Peyer's patch (tissue), 4 donors: ENCODE measurements at places on chromosomes 2 and 18. TPM values are rescaled to one million over a fixed set of nuclear protein-coding genes. Genes with fewer than 3 reads are reported as not detected.

- no peak overlapping the region for H3K27ac ChIP-seq
- no peak overlapping the region for H3K4me3 ChIP-seq
- no peaks in the 10 kb centered on the region for H3K4me1 ChIP-seq
- no peaks in the 10 kb centered on the region for H3K27me3 ChIP-seq
Measured at GRCh38 chr2:238667008-238667407, 180.9 kb upstream of the TWIST2 start.

GRCh38 chr18:41038071-41038470, 917.0 kb upstream of the PIK3C3 start:
- no peak overlapping the region for H3K4me3 ChIP-seq
- H3K4me1 ChIP-seq, result no peaks in the 10 kb centered on the region
- H3K27ac ChIP-seq, result no peak overlapping the region

The GALNT13 gene
- 1.7 TPM for total RNA-seq

- no peak overlapping the region for H3K4me3 ChIP-seq
- H3K27ac ChIP-seq, result no peak overlapping the region
- no peak for DNase-seq
- no peaks in the 10 kb centered on the region for H3K36me3 ChIP-seq
- no peaks in the 10 kb centered on the region for H3K27me3 ChIP-seq
Measured at GRCh38 chr2:39948016-39948719, 169.1 kb upstream of the THUMPD2 start.

The TMEM17 gene
- total RNA-seq, result 1.8 TPM

DNA sequence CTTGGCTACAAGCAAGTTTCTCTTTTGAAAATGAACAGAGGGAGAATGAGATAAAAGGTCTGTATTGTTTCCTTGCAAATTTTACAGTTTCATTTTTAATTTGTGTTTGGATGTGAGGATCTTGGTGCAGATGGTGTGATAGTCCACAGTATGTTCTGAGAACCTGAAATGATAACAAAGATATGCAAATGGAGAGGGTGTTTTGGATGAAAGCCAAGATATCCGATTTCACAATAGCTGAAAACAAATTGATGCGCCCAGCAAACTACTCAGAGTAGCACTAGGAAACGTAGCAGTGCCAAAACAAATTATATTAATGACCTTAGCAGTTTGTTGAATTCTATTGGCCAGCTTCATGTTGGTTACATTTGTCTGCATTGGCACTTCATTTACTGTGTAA, 683.5 kb downstream of the TMEM182 start:
- H3K27ac ChIP-seq, result no peak overlapping the region
- no peaks in the 10 kb centered on the region for H3K4me1 ChIP-seq
- no peak overlapping the region for H3K4me3 ChIP-seq
- DNase-seq, result no peak
- H3K36me3 ChIP-seq, result no peaks in the 10 kb centered on the region

GRCh38 chr2:48249631-48250473, 280.1 kb upstream of the STON1 start:
- H3K27ac ChIP-seq, result no peak overlapping the region
- no peak for DNase-seq
- no peaks in the 10 kb centered on the region for H3K36me3 ChIP-seq
- H3K4me1 ChIP-seq, result peaks cover 13% of the 10 kb centered on the region
- no peaks in the 10 kb centered on the region for H3K27me3 ChIP-seq

DNA sequence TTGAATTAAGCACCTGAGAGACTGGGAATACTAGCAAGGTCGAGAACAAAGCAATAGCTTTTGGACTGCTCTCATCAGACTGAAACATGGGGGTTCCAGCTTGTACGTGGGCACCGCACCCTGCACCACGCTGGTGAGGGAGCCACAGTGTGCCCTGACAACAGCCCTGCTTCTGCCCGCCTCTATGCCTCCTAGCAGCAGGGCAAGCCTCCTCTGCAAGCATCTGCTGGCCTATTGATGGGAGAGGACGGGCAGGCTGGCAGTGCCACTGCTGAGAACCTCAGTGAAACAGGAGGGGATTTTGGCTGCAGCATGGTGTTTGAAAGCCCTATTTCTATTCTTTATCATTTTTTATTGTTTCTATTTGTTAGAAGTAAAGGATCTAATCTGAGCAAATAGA, 146.1 kb upstream of the OTOS start:
- H3K4me1 ChIP-seq, result no peaks in the 10 kb centered on the region
- H3K36me3 ChIP-seq, result no peaks in the 10 kb centered on the region
- no peak for DNase-seq
- H3K27me3 ChIP-seq, result no peaks in the 10 kb centered on the region
- H3K27ac ChIP-seq, result no peak overlapping the region
